ENCODE measurements at places on chromosomes 6 and 20.

DNA sequence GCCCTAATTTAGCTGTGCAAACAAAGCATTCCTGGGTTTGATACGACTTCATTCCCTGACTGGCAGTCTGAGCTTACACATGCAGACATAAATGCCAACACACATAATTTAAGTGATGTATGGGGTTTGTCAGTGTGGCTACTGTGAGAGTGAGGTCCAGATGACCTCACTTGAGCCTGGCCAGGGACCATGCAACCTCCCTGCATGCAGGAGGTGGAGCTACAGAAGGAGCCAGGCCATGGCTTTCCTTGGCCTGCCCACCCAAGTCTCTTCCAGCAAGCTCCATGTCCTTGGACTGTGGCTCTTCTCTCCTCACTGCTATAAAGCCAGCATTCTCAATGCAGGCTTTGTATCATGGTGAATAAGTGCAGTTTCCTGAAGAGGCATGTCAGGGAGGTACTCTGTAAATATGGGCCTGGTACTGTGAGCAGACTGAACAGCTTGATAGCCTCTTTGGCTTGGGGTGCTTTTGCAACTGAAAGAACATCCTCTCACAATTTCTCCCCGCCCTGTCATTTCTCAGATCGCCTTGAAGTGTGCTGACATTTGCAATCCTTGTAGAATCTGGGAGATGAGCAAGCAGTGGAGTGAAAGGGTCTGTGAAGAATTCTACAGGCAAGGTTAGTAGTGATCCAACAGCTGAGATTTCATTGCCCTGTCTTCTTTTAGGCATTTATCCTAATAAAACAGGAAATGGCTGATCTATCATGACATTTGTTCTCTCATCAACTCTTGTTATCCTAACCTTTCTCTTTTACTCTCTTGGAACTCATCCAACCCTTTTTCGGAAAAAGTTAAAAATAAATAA lies 69.2 kb downstream of the MTFR2 start:
- DNase-seq, result peak; percentile 6

- DNase-seq, result no peak
Observed at GRCh38 chr6:69861986-69862385, 4.4 kb upstream of the COL19A1 start.

DNA sequence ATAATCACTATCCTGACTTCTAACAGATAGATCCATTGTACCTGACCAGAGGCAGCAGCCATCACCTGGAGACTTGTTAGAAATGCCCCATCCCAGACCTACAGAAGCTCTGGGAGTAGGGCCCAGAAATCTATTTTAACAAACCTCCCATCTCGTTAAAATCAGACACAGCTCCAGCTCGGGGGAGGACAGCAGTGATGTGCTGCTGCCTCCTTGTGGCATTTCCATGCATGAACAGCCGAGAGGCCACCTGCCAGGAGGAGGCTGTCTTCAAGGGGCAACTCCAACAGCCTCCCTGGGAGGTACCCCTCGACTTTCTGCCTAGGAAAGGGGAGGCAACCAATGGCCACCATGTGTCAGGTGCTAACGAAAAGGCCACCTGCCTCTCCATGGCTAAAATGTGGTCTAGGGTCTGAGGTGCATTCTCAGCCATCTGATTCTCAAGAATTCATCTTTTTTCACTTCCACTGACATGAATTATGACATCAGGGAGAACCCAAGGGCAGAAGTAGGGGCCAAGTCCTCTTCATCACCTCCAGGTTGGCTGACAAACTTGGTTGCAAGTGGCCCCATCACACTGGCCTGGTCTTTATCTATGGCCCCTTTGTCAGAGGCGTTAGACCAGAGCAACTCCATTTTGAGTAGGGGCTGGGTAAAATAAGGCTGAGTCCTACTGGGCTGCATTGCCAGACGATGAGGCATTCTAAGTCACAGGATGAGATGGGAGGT lies 12.2 kb upstream of the KCNK15 start:
- peak; percentile 69 for DNase-seq

GRCh38 chr20:1282966-1283365 lies 16.9 kb downstream of the SNPH start:
- DNase-seq, result no peak

GRCh38 chr6:42136508-42137193 lies 5.8 kb downstream of the C6orf132 start:
- peak; percentile 47 for DNase-seq

GRCh38 chr6:16205377-16206144 lies 32.8 kb upstream of the GMPR start:
- peak; percentile 100 for DNase-seq

GRCh38 chr6:53894091-53894490 lies 99.3 kb downstream of the LRRC1 start:
- peak; percentile 51 for DNase-seq

DNA sequence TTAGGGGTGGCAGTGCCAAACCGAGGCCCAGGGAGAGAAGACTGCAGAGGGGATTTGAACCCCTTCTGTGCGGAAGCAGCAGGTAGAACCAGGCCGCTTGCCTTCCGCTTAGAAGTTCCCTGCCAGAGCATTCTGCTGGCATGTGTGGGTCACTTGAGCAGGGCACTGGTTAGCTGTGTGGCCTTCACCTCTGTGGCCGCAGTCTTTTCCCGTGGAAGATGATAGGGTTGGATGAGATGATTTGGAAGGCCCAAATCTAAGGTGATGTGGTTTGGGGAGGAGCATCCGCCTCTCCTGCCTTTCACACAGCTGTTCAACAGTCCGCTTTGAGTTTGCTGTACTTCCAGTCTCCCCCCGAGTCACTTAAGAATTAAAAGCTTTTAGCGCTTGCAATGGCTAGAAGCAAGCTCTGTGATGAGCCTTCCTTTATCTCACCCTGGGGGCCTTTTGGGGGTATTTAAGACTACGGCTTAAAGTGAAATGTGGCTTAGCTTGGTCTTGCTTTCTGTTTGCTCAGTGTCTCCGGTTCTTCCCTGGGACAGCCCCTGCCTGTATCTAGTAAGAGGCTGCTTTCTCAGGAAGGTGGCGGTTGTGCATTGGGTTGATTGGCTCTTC lies 743 bp downstream of the CMTR1 start:
- no peak for DNase-seq

DNA sequence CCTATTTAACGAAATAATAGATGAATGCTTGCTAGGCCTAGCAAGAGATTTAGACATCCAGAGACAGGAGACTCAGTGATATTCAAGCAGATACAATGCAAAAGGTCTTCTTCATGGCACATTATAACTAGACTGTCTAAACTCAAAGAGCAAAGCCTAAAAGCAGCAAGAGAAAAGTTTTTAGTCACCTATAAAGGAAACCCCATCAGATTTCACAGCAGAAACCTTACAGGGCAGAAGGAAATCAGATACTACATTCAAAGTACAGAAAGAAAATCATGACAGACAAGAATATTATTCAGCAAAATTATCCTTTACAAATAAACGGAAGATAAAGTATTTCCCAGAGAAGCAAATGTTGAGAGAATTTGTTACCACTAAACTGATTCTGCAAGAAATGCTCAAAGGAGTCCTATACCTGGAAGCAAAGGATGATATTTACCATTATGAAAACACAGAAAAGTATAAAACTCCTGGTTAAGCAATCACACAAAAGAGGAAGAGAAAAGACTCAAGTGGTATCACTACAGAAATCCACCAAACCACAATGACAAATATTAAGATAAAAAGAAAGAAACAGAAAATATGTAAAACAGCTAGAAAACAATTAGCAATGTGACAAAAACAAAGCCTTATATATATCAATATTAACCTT lies 333.7 kb downstream of the MEI4 start:
- DNase-seq, result no peak

DNA sequence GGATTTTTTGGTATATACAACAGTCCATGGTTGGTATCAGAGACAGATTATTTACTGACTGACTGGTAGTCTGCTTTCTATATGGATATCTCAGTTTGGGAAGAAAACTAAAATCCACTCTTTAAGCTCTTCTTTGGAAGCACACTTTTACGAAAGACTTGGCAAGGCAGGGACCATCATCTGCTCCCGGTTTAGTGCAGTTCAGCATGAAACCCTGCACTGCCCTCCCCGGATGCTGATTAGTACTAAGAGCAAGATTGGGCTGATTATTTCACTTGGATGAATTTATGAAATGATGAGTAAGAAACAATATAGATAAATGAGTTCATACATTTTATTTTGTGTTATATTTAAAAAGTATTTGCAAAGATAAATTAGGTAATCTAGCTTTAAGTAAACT lies 56.3 kb downstream of the RGS17 start:
- peak; percentile 29 for DNase-seq

DNA sequence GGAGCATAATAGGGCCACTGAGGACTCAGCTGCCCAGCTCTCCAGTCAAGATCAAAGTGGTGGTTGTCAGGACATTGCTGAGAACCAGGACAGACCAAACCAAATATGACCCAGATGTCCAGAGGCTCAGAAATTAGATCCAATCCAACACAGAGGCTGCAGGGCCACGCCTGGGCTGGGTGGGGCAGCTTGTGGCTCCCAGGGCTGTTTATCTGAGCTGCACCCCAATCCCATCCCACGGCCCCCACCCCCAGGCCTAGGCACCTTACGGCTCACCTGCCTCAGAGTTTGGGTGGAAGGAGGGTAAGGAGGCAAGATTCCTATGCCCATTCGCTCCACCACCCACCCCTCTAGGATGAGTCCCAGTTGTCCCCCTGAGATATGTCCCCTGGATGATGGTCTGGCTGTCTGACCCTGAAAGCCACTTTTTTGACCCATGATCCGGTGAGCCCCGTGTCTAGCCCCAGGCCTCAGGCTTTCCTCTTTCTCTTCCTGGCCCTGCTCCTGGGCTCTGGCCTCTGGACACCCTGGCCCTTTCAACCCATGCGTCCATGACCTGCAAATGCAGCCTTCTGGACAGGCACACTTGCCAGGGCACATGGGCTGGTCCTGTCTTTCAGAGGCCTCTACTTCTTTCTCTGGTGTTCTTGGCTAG lies 40.0 kb downstream of the CPXM1 start:
- DNase-seq, result no peak

DNA sequence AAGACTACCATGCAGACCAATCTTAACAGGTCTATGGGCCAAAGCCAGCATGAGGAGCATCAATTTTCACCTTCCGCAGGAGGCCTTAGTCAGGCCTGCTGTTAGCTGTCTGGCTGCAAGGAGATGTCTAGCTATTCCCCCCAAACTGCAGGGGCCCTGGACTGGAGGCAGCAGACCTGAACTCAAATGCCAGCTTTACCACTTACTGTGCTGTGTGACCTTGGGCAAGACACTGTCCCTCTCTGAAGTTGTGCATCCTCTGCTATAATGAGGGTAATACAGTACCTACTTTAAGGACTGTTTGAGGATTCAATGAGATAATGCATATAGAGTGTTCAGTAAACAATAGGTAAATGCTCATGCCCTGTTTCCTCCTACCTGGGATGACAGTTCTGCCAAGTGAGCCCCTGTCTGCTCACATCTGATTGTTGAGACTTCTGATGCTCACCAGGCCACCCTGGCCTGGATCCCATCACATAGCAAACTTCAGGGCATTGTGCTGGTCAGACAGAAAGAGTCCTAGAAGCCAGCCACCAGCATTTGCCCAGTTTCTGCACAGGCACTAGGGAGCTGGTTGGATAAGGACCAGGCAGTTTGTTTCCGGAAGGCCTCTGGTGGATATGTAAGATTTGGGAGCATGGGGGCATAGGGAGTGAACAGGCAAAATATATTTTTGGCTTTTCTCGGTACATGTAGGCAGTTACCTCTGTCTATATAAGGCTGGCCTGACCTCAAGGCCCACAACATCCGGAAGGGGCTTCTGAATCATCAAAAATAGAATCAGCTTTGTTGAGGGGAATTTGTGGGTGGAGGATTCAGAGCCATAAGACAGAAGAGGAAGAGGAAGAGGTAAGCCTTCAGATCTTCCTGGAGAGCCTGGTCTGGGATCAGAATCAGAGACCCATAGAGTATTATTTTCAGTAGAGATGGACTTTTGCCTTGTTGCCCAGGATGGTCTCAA lies 2.3 kb upstream of the OCSTAMP start:
- DNase-seq, result no peak

GRCh38 chr6:75301088-75301487 lies 16.5 kb upstream of the TMEM30A start:
- DNase-seq, result no peak

GRCh38 chr6:35648203-35648602 lies 40.5 kb downstream of the FKBP5 start:
- no peak for DNase-seq

- peak; percentile 91 for DNase-seq
Observed at GRCh38 chr6:111759836-111760785, 113.1 kb downstream of the FYN start.

- DNase-seq, result peak; percentile 9
Observed at GRCh38 chr20:36408219-36408618, 102.1 kb downstream of the DLGAP4 start.

GRCh38 chr20:54643761-54644160 lies 168.4 kb downstream of the DOK5 start:
- DNase-seq, result peak; percentile 75

GRCh38 chr20:36792422-36792821 lies 18.9 kb upstream of the DSN1 start:
- peak; percentile 64 for DNase-seq

DNA sequence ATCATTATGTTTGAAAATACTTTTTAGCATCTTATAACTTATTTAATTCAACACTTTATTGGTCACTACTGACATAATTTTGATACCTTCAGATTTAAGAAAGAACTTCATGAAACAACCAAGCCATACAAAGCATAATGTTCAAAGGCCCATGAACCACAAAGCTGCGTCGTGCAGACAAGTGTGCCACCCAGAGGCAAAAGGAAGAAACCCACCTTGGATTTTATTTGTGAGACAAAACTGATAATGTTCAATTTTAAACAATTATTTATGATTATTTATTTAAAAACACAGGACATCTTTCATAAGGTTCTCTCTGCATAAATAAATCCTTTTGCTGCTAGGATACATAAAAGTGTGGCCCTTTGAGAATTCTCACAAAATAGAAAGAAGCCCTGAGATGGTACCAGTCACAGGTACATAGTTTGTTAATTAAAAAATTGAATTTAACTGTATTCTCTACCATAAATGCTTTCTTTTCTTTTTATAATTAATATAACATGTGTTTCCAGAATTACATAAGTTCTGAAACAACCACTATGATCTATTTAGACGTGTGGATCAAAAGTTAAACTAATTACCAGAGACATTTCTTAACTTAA lies 143.7 kb downstream of the RALGAPA2 start:
- peak; percentile 50 for DNase-seq

- DNase-seq, result no peak
Observed at GRCh38 chr6:110658631-110659211, 156.5 kb downstream of the CDK19 start.

GRCh38 chr6:170117111-170117972 lies 173.5 kb downstream of the DLL1 start:
- DNase-seq, result no peak

GRCh38 chr6:84065693-84066290 lies 32.2 kb downstream of the MRAP2 start:
- peak; percentile 36 for DNase-seq

- DNase-seq, result no peak
Observed at GRCh38 chr20:20499439-20499838, 131.5 kb downstream of the INSM1 start.

GRCh38 chr6:158457616-158458278 lies 102.1 kb upstream of the TMEM181 start:
- DNase-seq, result peak; percentile 5
